GM12865 (cell line): ENCODE measurements at places on chromosomes 5 and 9.

DNA sequence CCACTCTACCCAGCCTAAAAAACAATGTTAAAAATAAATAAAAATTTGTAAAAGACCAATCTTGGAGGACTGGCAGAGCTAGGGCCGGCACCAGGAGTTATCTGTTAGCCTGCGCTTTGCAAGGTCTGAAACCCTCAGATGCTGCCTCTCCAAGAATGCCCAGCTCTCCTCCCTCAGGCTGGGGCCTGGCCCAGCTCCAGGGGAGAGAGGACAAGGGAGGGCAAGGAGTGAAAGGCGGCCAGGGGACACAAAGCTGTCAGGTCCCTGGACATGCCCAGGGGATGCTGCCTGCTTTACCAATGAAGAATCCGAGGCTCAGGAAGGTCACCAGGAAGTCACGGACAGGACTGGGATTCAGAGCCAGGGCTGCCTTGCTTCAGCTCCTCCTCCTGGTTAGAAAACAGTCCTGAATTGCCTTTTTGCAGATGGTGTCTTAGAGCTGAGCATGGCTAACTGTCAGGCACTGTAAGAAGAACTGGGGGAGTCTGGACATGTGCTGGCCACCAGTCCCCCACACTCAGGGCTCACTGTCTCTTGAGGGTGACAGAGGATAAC lies 5.5 kb upstream of the N4BP3 start:
- DNase-seq: no peak

GRCh38 chr5:55897905-55898304 lies 46.7 kb downstream of the IL31RA start:
- DNase-seq: no peak

DNA sequence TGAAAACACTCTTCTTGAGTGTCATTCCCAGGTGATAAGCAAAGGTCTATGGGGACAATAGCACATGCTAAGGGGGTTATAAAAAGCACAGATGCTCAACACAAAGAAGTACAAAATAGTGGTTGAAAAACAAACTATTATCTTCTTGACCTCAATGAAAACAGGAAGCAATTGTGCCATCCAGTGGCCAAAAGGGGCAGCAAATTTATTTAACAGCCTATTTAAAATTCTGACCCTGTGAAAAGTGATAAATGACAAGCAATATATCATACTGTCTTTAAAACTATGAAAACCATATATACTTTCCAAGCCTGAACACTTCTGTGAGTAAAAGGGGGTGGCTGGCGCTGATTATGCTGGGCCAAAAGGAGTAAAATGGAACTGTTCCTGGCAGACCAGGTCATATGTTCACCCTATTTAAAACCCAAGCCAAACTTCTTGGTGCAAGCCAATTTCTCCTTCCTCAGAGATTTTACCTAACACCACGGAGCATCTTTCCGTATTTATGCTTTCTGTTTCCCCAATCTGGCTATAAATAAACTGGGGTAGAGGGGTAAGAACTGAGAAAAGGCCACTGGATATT lies 29.7 kb downstream of the TEX10 start:
- peak; percentile 44 for DNase-seq

GRCh38 chr9:137035507-137035834 lies 3.6 kb upstream of the FUT7 start:
- no peak for DNase-seq

- DNase-seq: no peak
Observed at GRCh38 chr5:68054638-68055037, 160.9 kb upstream of the PIK3R1 start.
